ENCODE measurements at places on chromosomes 13 and 19. TPM values are rescaled to one million over a fixed set of nuclear protein-coding genes. Genes with fewer than 3 reads are reported as not detected.

SCGB2B2 gene
- 0.71 TPM for total RNA-seq

NUCB1 gene
- total RNA-seq, result 153 TPM

ATP4B gene
- not detected for total RNA-seq

LRG1 gene
- total RNA-seq, result 0.81 TPM

ZNF414 gene
- 47.4 TPM for total RNA-seq

ZNF253 gene
- 37.0 TPM for total RNA-seq
